Cerebellum (tissue), 4 donors: ENCODE measurements at places on chromosomes 12 and 14.

- no peak for DNase-seq
Observed at GRCh38 chr14:75595226-75595625, 16.8 kb downstream of the FLVCR2 start.

GRCh38 chr14:67934087-67934486 is 114.5 kb downstream of the RAD51B start:
- peak; percentile 35 for DNase-seq

DNA sequence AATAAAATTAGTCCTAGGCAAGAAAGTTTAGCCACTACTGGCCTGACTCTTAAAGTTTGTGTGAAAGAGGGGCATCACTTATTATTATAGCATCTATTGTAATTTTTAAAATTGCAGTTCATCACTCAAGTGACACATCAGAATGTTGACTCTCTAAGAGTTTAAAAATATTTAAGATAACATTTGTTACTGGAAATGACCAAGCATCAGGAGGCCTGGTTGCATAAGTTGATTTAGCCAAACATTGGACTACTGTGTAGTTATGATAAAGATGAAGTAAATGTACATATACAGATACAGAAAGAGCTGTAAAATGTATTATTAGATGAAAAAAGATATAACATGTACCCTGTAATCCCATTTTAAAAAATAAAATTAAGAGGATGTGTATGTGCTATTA is 47.5 kb downstream of the SCFD1 start:
- no peak for DNase-seq

- DNase-seq: no peak
Observed at GRCh38 chr12:69095765-69096477, 143.4 kb upstream of the CPSF6 start.

- no peak for DNase-seq
Observed at GRCh38 chr14:69713993-69714679, 52.8 kb upstream of the SRSF5 start.

GRCh38 chr12:65331456-65331855 is 53.0 kb downstream of the MSRB3 start:
- no peak for DNase-seq

- no peak for DNase-seq
Observed at GRCh38 chr14:77161011-77161410, 19.4 kb upstream of the ZDHHC22 start.

DNA sequence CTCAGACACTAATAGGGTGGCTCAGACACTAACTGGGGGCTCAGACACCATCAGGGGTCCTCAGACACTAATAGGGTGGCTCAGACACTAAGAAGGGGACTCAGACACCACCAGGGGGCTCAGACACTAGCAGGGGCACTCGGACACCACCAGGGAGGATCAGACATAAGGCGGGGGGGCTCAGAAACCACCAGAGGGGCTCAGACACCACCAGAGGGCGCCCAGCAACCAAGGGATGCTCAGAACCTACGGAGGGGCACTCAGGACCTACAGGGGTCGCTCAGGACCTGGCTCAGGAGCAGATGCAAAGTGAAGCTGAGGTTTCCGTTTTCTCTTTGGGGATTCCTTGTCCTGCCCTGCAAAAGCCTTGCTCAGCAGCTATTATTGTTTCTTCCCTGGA is 448.5 kb downstream of the TMEM121 start:
- no peak for DNase-seq

GRCh38 chr14:44701563-44702263 is 194.6 kb upstream of the FSCB start:
- DNase-seq: no peak
